CD14-positive monocyte (primary cell): ENCODE measurements at places on chromosomes 2 and 18. TPM values are rescaled to one million over a fixed set of nuclear protein-coding genes. Genes with fewer than 3 reads are reported as not detected.

DNA sequence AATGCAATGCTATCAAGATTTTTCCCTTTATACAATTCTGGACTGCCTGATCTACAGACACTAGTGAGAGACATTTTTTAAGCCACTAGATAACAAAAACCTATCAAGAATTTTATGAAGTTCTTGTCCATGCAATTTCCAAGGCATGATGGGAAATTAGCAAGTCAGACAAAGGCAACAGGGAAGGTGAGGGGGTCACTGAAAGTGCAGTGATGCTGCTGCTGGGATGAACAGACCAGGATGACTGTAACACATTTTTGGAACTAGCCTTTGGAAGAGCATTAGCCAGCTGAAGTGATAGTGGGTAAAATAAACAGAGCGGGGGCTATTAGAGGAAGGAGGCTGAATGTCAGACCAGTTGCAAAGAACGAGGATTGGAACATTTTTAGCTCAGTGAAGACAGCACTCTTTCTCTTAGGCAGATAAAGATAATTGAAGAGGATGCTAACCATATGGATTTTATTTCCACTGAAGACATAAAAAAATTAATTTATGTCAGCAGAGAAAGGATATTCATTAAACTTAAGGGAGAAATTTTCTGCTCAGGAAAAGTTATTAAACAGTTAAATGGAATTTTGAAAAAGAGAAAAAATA is 17.9 kb downstream of the NRXN1 start:
- H3K27ac ChIP-seq: no peak overlapping the region
- no peak overlapping the region for H3K4me3 ChIP-seq
- peaks cover 5% of the 10 kb centered on the region for H3K4me1 ChIP-seq
- H3K36me3 ChIP-seq: no peaks in the 10 kb centered on the region

The PLGLB2 gene
- polyA plus RNA-seq: not detected

The ITGB1BP1 gene
- polyA plus RNA-seq: 18.6 and 38.5 TPM in 2 replicates

The CPO gene
- polyA plus RNA-seq: not detected in 2 replicates

DNA sequence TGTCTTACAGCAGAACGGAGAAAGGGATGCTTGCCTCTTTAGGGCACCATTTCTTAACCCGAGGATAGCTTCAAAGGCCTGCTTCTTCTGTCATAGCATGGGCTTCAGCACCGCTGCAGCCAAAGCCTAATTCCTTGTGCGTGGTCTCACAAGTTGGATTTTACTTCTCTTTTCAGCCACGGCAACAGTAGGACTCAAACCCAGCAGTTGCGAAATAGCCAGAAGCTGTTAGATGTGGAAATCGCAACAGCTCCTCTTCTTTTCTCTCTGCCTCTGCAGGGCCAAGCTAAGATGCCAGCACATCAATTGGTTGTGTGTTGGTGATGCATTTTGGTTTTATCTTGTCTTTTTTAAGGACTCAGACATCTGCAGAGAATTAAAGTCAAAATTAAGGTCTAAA is 3.1 kb downstream of the NRXN1 start:
- no peak overlapping the region for H3K27ac ChIP-seq
- no peaks in the 10 kb centered on the region for H3K36me3 ChIP-seq
- peaks cover 18% of the 10 kb centered on the region for H3K4me1 ChIP-seq

DNA sequence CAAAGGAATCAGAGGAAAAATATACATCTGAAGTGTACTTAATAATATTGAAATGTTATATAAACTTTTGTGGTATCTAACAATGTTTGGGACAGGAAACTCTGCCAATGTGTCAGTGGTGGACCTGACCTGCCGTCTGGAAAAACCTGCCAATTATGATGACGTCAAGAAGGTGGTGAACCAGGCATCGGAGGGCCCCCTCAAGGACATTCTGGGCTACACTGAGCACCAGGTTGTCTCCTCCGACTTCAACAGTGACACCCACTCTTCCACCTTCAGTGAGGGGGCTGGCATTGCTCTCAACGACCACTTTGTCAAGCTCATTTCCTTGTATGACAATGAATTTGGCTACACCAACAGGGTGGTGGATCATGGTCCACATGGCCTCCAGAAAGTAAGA is 32.6 kb downstream of the CALCRL start:
- H3K4me1 ChIP-seq: no peaks in the 10 kb centered on the region
- no peak overlapping the region for H3K4me3 ChIP-seq
- H3K27me3 ChIP-seq: no peaks in the 10 kb centered on the region
- no peaks in the 10 kb centered on the region for H3K36me3 ChIP-seq
- DNase-seq: no peak
